Suppressor macrophage treated with lipopolysaccharide for 4 hours (primary cell): ENCODE measurements at places on chromosomes 5 and 9.

GRCh38 chr5:123089914-123090660 is 1.0 kb downstream of the PRDM6 start:
- DNase-seq: no peak

- DNase-seq: no peak
Observed at GRCh38 chr5:170545313-170545712, 41.5 kb downstream of the KCNIP1 start.

DNA sequence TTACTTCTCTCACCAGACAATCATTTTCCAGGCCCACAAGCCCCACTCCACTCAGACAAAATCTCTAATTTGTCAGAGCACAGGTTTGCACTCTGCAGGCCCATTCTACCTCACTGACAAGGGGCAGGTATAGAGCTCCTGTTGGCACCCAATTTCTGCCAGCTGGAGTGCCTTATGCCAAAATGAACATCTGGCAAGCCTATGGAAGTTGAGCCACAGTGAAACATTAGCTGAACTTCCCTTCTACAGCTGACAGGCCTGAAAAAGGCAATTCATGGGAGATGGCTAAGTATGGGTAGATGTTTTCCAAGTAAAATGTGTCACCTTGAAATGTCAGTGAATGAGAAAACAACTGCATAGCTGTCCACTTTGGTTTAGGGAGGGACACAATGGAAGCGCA is 87.0 kb downstream of the SPOCK1 start:
- no peak for DNase-seq

DNA sequence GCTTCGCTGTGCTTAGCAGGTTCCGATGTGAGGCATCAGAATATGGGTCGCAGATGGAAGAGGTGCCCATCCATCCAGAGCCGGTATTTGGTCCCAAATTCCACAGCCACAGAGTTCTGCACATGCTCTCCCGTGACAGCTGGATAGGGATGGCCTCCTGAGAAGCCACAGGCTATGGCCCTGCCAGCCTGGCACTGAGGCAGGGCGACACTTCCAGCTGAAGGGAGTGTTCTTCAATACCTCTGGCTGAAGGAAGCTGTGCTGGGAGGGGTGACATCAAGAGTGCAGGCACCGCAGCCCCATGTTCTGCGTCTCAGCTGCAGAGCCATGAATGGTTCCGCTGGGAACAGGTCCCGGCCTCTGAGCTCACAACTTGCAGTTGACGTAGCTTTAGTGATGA is 83.4 kb upstream of the SIMC1 start:
- no peak for DNase-seq

- DNase-seq: no peak
Observed at GRCh38 chr5:84642324-84642723, 257.6 kb upstream of the EDIL3 start.

- DNase-seq: no peak
Observed at GRCh38 chr9:134966270-134966669, 48.6 kb upstream of the FCN1 start.

DNA sequence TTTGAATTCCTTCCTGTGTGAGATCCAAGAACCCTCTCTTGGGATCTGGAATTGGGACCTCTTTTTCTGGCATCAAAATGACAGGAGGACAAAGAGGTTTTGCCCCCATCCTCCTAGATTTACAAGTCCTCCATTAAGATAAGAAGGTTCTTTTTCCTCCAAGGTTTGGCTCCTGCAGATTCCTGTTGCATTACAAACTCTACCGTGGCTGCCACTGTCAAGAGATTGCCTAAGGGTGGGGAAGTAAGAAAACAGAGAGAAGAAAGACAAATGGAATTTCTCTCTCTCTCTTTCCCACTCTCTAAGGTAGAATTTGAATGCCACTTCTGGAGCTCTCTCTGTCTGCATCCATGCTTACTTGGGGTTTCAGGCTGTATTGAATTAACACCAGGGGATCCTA is 12.0 kb upstream of the SVEP1 start:
- no peak for DNase-seq

DNA sequence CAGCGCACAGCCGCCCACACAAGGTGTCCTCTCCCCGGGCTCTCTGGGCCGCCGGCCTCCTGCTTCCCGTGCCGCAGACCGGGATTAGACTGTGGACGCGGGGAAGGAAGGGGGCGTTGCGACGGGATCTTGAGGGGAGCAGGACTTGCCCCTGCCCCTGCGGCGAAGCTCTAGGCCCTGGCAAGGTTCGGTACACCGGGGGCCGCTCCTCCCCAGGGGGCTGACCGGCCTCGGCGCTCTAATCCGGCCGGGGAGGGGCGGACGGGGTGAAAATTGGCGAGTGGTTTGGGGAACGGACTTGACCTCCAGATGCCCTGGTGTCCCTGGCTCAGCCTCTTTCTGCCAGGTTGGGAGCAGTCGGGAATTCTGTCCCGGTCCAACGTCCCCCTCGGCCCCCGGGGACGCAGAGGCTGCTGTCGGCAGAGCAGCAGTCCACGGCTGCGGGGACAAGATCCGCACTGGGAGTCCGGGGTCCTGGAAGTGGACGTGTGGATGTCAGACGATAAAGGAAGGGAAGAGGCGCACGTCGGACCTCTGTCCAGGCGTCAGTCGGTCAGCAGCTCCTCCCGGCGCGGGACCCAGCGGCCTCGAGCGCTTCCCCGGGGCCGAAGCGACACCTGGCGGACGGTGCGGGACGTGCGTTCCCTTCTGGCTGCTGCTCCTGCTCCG is 1.9 kb upstream of the CNTFR start:
- DNase-seq: peak; percentile 90

DNA sequence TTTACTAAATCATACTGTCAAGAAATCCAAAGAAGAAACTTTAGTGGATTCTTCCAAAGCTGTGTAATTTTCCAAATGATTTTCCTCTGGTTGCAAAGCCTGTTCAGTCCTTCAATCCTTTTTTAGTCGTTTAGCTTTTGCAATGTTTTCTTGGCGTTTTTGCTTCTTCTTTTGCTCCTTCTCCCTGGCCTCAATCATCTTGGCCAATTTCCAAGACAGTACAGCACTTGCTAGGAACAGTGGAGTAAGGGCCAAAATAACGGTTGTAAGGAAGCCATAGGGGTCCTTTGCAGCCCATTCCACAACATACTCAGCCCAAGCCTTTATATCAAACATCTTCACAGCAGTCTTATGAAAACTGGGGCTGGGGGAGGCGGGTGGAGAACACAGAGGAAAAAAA is 2.4 kb downstream of the SMIM15 start:
- DNase-seq: peak; percentile 52

GRCh38 chr5:178204935-178205748 is 809 bp downstream of the HNRNPAB start:
- DNase-seq: peak; percentile 88

DNA sequence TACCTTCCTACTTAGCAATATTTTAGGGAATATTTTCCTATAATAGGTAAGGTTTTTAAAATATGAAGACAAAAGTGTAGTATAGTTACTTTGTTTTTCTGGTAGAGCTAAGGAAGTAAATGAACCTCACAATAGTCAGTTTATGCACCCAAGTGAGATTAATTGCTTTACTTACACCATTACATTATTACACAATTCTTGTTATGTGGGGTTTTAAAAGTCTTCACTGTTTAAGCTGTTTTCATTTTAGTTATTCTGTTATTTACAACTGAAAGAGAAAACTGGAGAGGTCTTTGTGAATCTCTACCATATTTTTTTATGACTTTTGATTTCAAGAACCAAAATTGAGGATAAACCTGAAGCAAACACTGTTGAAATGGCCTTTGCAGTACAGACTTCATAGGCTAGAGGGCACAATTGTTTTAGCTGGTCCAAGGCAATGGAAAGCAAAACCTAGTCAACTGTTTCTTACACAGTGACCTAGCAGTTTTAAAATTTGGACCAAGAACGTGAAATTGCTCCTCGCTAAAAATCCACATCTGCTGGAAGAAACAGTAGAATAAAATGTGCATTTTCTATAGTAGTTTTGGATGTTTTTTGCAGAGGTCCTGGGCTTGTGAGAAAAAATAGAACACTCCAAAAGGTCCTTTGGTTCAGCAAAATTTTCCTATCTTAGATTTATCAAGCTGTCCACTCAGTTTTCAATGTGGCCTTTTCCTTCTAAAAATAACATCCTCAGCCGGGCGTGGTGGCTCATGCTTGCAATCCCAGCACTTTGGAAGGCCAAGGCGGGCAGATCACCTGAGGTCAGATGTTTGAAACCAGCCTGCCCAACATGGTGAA is 66.4 kb upstream of the FER start:
- DNase-seq: peak; percentile 76

GRCh38 chr5:162068412-162068811 is 839 bp downstream of the GABRG2 start:
- peak; percentile 1 for DNase-seq

GRCh38 chr9:126205265-126205664 is 121.4 kb upstream of the MVB12B start:
- DNase-seq: peak; percentile 12

DNA sequence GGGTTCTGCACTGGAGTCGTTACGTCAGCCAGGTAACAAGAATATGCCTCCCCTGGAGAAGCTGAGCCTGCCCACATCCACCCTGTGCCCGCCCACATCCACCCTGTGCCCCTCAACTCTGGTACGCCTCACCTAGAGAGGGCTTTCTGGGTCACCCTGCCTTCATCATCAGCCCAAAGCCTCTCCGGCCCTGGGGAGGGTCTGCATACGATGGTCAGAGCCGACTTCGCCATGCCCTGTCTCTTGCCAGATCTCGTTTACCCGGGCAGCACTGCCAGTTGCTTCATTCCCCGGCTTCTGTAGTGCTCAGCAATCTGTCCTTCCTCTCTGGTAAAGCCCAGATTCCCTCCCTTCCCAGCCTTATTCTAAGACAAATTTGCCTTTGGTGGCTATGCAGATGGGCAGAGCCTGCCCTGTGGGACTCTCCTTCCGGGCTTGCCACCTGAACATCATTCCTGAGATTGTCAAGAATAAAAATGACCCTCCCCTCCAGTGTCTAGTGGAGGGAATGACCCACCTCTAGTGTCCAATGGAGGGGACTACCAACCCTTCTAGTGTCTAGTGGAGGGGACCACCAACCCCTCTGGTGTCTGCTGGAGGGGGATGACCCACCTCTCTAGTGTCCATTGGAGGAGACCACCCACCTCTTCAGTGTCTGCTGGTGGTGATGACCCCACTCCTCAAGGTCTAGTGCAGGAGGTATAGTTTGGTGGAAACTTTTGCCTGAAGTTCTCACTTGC is 3.4 kb downstream of the PLEKHG4B start:
- no peak for DNase-seq

DNA sequence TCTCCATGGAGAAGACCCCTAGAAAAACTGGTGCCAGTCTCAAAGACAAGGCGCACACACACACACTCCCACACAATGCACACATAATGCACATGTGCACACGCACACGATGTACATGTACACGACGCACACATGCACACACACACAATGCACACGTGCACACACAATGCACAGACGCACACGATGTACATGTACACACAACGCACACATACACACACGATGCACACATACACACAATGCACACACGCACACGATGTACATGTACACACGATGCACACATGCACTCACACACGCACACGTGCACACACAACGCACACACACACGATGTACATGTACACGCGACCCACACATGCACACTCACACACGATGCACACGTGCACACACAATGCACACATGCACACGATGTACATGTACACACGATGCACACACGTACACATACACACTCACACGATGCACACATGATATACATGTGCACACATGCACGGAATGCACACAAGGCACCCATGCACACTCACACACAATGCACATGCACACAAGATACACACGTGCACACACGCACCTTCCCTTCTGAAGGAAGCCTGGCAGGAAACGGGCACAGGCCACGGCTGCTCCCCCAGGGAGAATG is 76.5 kb downstream of the VAV2 start:
- no peak for DNase-seq

GRCh38 chr5:124126504-124127217 is 614.7 kb downstream of the CSNK1G3 start:
- DNase-seq: no peak

DNA sequence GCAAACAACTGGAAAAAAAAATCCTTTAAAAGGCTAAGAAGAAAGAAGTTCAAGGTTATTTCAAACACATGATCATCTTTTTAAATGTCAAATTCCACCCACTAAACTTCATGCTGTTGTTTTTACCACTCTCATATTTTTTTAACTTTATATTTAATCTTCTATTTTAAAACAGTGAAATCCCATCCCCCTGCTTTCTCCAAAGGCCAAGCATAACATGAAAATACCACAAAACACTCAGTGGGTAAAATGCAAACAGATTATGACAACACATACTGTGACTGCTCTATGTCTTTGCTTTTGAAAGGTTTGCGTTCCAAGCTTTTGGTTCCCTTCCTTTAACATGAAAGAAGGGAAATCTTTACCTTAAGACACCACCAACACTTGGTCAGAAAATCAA is 127.6 kb downstream of the SNCAIP start:
- DNase-seq: no peak

DNA sequence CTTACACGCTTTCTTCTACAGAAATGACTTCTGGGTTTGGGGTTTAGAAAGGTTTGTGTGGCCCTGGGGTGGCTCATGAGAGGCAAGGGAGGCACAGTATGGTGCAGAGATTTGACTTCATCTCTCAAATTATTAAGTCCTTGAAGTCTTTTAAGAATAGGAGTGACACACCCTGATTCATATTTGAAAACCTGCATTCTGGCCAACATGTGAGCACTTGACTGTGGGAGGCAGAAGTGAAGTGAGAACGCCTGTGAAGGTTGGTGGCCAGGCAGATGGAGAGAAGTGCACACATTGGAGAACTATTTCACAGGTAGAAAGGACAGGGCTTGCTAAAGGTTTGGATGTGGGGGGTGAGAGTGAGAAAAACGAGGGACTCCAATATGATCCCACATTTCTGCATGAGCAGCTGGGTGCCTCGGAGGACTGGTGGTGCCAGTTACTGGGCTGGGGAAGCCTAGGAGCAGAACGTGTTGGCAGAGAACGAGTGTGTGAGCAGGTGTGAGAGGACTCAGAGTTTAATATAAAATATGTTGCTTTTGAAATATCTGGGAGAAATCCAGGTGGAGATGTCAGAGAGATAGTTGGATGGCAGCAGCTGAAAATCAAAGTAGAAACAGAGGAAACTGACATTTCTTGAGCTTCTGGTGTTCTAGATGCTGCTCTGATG is 240.0 kb upstream of the ADAMTSL1 start:
- no peak for DNase-seq

DNA sequence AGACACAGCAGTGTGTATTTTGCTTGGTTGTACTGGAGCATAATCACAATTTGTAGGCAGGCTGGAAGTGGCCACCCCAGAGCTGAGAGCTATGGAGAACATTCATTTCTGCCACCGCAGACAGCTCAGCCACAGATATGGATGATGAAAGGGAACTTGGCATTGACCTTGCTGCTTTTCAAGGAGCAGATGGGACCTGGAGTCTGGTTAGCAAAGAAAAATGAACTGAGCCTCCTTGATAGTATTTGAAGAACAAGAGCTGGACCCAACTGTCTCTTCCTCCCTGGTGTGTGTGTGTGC is 395.2 kb upstream of the ZNF462 start:
- DNase-seq: no peak

DNA sequence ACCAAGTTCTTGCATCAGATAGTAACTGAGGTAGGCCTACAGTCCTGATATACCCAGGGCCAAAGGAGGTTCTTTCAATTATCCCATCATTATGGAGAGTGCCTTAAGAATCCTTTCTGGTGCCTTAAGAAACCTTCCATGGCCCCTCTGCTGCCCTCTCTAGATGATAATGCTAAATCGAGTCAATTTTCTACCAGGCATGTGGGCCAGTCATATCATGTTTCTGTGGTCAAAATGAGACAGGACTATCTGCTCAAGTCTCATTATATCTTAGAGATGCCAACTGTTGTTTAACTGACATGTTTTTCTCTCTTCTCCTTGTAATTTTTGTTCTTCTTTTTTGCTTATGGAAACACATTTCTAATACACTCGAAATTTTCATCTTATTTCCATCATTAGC is 127.6 kb downstream of the EDIL3 start:
- no peak for DNase-seq
